ENCODE measurements at places on chromosomes 7 and 10. TPM values are rescaled to one million over a fixed set of nuclear protein-coding genes. Genes with fewer than 3 reads are reported as not detected.

- DNase-seq, result no peak
Measured at GRCh38 chr10:4802711-4803487, 23.1 kb upstream of the AKR1E2 start.

GRCh38 chr7:2357165-2357564 is 2.5 kb downstream of the EIF3B start:
- no peak for DNase-seq

- no peak for DNase-seq
Measured at GRCh38 chr7:126574276-126575250, 678.2 kb downstream of the GRM8 start.

DNA sequence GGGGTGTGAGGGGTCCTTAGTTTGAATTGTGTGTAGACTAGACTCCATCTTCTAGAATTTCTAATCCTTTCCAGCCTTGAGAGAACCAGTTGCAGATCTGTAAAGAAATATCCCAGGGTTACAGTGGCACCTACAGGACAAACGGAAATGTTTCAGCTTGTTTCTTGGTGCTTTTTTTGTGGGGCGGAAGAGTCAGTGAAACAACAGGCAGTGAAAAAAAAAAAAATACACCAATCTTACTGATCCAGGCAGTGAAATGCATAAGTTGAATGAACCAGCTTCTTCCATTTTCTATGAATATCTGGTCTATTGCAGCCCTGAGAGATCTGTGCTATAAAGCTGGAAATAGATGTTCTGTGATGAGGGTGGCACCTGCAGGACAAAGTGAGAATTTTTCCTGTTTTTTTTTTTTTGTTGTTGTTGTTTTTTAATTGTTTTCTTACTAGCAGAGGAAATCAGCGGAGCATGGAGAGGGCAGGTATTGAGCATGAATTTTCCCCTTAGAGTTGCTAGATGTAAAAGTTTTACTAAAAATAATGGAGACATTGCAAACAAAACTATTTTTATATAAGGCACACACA is 81.9 kb upstream of the DYNC1I1 start:
- peak; percentile 32 for DNase-seq

The TSPAN33 gene
- total RNA-seq, result 16.7 TPM

Data from neural crest cell (in vitro differentiated cells).